ENCODE measurements at places on chromosomes 7 and 10.
A peak's percentile ranks its signal among the peaks of the same experiment; 100 is the strongest.

DNA sequence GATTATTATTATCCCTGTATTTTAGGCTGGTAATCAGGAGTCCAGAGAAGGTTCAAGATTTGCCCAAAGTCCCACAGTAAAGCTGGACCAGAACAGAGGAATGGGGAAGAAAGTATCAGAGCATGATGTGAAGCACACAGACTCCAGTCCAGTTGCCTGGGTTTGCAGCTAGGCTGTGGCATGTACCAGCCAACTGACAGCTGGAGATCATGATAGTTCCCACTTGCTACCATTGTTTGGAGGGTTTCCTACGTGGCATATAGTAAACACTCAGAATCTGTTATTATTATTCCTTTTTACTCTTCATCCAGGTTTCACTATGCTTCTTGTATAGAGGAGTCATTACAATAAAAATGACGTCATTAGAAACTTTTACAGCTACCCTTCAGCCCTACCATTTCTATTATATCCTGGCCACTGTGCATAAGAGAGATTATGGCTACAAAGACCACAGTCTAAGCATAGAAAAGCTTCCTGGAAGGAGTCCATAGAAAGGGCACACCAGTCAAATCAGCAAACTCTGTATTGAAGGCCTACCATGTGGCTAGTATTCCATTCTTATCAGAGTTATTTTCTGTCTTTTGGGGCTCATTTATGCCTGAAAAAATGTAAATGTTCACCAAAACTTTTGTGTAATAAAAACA lies 66.6 kb downstream of the MTPN start:
- H3K4me1 ChIP-seq, result no peaks in the 10 kb centered on the region
- no peak overlapping the region for H3K4me3 ChIP-seq
- no peaks in the 10 kb centered on the region for H3K27me3 ChIP-seq
- no peaks in the 10 kb centered on the region for H3K36me3 ChIP-seq
- DNase-seq, result no peak

- no peaks in the 10 kb centered on the region for H3K36me3 ChIP-seq
- H3K4me1 ChIP-seq, result no peaks in the 10 kb centered on the region
- no peak overlapping the region for H3K27ac ChIP-seq
- DNase-seq, result no peak
Observed at GRCh38 chr7:117274951-117275350, 47.9 kb downstream of the WNT2 start.

GRCh38 chr7:11153694-11154093 lies 180.0 kb downstream of the PHF14 start:
- no peak for DNase-seq
- peaks cover 3% of the 10 kb centered on the region for H3K36me3 ChIP-seq
- H3K27ac ChIP-seq, result no peak overlapping the region
- H3K4me3 ChIP-seq, result no peak overlapping the region

GRCh38 chr10:35059481-35059880 lies 30.7 kb downstream of the CUL2 start:
- H3K36me3 ChIP-seq, result peaks cover 54% of the 10 kb centered on the region
- H3K4me3 ChIP-seq, result no peak overlapping the region
- H3K27ac ChIP-seq, result no peak overlapping the region
- no peaks in the 10 kb centered on the region for H3K27me3 ChIP-seq

DNA sequence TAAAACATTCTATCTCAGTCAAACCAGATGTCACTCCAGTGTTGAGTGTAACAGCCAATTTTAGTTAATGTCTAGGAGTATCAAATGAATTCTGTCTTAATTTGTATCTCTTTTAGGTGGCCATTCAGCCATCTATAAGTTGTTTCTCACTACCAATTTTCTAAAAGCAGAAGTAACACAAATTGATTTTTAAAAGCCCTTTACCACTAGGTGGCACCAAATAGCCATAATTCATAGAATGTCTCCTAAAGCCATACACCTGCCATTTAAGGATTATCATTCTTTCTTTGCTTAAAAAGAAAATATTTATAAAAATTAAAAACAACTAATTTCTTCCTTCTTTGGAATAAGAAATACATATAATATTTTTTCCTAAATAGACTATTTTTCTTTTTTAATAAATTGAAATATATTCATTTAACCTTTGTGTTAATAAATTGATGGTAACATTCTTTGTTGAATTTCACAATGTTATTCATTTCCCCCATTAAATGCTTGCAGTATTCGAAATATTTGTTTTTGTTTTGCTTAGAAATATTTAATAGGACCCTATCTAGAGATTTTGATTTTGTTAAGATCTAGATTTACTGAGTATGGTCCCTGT lies 107.8 kb upstream of the PPP1R3A start:
- no peak overlapping the region for H3K4me3 ChIP-seq
- H3K4me1 ChIP-seq, result no peaks in the 10 kb centered on the region
- peak; percentile 63 for DNase-seq
- H3K27ac ChIP-seq, result no peak overlapping the region
- no peaks in the 10 kb centered on the region for H3K36me3 ChIP-seq
- peaks cover 2% of the 10 kb centered on the region for H3K27me3 ChIP-seq

DNA sequence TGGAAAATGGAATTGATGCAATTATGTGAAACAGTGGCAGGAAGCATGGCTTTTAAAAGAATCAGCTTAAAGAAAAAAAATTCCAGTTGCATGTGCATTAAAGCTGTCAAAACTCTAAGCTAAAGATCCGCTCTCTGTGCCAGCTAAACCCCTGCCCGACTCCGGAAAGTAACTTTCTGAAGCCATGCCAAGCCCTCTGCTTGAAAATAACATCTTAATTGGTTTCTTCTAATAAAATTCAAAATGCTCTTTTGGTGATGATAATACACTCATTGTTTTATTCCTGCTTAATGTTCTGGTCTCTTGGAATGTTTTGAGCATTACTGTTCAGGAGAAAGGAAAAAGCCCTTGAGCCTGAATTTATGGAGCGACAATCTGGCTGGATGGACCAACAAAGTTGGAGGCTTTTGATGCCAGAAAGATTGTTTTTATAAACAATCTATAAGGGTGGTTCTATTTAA lies 11.7 kb downstream of the SEMA3C start:
- no peak overlapping the region for H3K4me3 ChIP-seq
- H3K36me3 ChIP-seq, result no peaks in the 10 kb centered on the region
- no peak for DNase-seq
- H3K27ac ChIP-seq, result no peak overlapping the region

GRCh38 chr7:69882269-69882668 lies 284.0 kb downstream of the AUTS2 start:
- no peak overlapping the region for H3K27ac ChIP-seq
- no peak for DNase-seq
- peaks cover 9% of the 10 kb centered on the region for H3K4me1 ChIP-seq
- H3K27me3 ChIP-seq, result no peaks in the 10 kb centered on the region
- H3K36me3 ChIP-seq, result no peaks in the 10 kb centered on the region

GRCh38 chr7:72435925-72436480 lies 23.9 kb upstream of the CALN1 start:
- DNase-seq, result no peak
- no peaks in the 10 kb centered on the region for H3K27me3 ChIP-seq
- H3K36me3 ChIP-seq, result no peaks in the 10 kb centered on the region
- H3K27ac ChIP-seq, result no peak overlapping the region

- H3K4me1 ChIP-seq, result peaks cover 65% of the 10 kb centered on the region
- H3K27me3 ChIP-seq, result no peaks in the 10 kb centered on the region
- H3K36me3 ChIP-seq, result no peaks in the 10 kb centered on the region
- DNase-seq, result no peak
- no peak overlapping the region for H3K27ac ChIP-seq
Observed at GRCh38 chr10:22644222-22644621, 70.2 kb downstream of the PIP4K2A start.

All from common myeloid progenitor, CD34-positive (primary cell).